AG04450 (cell line): ENCODE measurements at places on chromosomes 6 and 20. TPM values are rescaled to one million over a fixed set of nuclear protein-coding genes. Genes with fewer than 3 reads are reported as not detected.

STMND1 gene
- not detected in 2 replicates for polyA plus RNA-seq

PCSK2 gene
- not detected in 2 replicates for polyA plus RNA-seq

CRYBG1 gene
- polyA plus RNA-seq, result 1.8 and 1.9 TPM in 2 replicates

C2 gene
- polyA plus RNA-seq, result 1.5 and 1.9 TPM in 2 replicates

OLIG3 gene
- not detected in 2 replicates for polyA plus RNA-seq

C20orf141 gene
- polyA plus RNA-seq, result not detected in 2 replicates

DEFB116 gene
- not detected in 2 replicates for polyA plus RNA-seq

BAK1 gene
- 13.0 and 16.3 TPM in 2 replicates for polyA plus RNA-seq

LINC00237 gene
- polyA plus RNA-seq, result not detected in 2 replicates

WASF1 gene
- polyA plus RNA-seq, result 15.7 and 22.3 TPM in 2 replicates

PDYN gene
- not detected in 2 replicates for polyA plus RNA-seq

HRH3 gene
- polyA plus RNA-seq, result not detected in 2 replicates

RIMS1 gene
- polyA plus RNA-seq, result 0.91 and 1.0 TPM in 2 replicates

OR2B2 gene
- not detected in 2 replicates for polyA plus RNA-seq

KCNG1 gene
- polyA plus RNA-seq, result 16.0 and 20.3 TPM in 2 replicates

TFAP2A gene
- polyA plus RNA-seq, result 2.3 TPM in 2 replicates
